ENCODE measurements at places on chromosomes 7 and 10.

DNA sequence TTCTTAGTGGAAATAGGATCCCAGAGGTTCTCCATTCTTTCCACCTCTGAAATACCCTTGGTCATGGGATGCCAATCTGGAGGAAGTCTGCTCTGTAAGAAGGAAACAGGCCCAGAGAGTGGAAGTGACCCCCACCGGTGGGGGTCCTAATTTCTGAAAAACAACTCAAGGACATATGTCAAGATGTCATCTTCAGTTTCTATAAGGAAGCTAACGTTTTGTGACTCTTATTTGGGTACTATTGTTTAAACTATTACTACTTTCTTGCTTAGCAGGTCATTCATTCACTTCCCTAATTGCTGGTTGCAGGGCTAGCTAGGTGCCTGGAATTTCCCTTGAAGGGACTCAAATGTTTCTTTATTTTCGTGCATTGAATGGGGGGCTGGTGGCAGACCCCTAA lies 1.9 kb upstream of the ZNF775 start:
- no peak for DNase-seq

GRCh38 chr7:71886046-71886445 lies 526.1 kb downstream of the CALN1 start:
- no peak for DNase-seq

- no peak for DNase-seq
Measured at GRCh38 chr10:12432402-12433189, 83.2 kb downstream of the CAMK1D start.

DNA sequence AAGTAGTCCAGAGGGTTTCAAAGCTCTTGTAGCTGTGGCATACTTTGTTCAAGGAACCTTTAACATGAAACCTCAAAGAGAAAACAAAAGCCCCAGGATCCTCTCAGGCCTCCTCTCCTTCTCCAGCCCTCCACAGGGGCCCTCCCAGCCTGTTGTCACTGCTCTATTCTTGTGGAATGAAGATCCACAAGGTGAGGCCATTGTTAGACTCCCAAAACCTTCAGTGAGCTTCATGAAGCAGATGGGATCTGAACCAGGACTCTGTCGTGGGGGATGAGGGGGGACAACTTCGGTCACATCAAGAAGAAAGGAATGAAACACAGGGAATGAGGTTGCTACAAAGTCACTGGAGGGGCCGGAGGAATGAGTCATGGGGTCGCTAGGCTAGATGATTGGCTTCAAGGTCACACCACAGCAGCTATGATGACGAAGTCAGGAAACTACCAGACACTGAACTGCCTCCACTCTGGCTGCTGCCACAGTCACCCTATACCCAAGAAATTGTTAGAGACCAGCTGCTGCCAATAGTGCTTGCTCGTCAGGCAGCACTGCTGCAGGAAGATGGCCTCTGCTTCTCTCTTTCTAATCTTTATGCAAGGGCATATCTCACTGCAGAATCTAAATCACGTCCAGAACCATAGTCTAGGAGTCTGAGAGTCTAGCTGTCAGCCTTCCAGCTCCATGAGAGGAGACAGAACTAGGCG lies 208.8 kb downstream of the HIBADH start:
- DNase-seq, result no peak

DNA sequence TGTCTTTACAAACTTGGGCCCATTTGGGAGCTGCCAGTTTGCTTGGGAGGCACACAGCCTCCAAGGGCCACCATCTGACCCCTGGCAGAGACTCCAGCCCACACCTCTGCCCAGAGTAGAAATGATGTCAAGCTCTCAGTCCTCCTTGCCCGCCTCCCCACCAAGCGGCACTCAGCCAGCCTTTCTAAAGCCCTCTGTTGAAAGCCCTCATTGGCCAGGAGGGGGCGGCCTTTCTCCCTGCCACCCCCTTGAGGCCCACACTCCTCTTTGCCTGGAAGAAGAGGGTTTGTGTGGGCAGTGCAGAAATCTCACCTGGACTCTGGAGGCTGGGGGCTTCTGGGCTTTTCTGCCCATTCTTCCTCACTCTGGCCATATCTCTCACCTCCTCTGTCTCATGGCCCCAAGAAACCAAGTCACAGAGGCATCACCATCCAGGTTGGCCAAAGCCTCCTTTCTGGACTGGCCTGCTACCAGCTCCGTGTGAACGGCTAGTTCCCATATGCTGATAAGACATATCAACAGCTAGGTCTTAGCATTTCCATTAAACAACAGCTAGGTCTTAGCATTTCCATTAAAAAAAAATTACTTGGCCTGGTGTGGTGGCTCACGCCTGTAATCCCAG lies 36.1 kb downstream of the UBTD1 start:
- DNase-seq, result peak; percentile 34

DNA sequence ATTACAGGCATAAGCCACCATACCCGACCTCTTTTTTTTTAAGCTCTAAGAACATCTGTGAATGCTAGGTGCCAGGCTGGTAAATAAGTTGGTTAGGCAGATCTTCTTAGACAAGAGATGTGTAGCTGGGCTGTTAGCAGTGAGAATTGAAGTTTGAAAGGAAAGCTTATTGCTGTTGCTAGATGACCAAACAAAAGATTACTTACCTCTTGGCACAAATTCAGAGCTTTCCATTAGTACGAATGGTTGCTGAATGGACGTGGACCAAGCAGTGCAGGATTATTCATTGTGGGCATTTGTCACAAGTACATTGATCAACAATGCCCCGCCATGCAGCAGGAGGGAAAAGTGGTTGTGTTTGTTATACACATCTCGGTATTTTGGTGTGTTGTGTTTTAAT lies 131.2 kb downstream of the GFRA1 start:
- DNase-seq, result no peak

- DNase-seq, result no peak
Measured at GRCh38 chr7:85014936-85015660, 171.8 kb downstream of the SEMA3D start.

- DNase-seq, result no peak
Measured at GRCh38 chr10:26483554-26483953, 45.4 kb downstream of the APBB1IP start.

DNA sequence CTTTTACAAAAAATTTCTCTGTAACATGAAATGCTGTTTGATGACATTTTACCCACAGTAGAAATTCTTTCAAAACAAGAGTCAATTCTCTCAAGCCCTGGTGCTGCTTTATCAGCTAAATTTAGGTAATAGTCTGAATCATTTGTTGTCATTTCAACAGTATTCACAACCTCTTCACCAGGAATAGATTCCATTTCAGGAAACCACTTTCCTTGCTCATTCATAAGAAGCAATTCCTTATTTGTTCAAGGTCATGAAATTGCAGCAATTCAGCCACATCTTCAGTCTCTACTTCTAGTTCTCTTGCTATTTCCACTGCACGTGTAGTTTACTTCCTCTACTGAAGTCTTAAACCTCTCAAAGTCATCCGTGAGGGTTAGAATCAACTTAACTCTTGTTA lies 14.1 kb downstream of the STAG3 start:
- DNase-seq, result no peak

DNA sequence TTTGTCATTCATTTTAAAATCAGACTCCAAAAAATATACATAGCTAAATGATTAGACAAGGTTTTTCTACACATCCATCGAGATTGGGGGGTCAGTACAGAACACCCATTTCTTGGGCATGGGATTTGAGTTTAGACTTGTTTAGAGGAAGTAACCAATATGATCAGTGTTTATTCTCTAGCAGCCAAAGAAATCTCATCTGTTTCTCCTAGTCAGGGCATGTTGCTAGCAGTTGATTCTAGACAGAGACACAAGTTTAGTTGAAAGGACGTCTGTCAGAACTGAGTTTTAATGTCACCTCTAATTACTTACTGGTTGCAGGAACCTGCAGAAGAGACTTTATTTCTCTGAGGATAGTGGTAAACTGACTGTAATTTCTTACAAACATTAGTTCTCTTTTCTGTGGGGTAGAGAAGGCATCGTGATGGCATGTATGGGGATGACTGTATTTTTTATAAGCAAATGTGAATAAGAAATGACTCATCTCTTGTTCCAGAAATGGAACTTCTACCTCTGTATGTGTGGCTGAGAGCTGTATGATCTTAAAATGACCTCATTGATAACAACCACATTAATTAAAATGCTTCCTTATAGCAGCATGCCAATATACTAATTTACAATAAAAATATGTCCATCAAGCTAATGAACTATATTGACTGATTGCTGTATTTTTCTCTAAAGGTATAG lies 30.6 kb upstream of the RHOBTB1 start:
- no peak for DNase-seq

DNA sequence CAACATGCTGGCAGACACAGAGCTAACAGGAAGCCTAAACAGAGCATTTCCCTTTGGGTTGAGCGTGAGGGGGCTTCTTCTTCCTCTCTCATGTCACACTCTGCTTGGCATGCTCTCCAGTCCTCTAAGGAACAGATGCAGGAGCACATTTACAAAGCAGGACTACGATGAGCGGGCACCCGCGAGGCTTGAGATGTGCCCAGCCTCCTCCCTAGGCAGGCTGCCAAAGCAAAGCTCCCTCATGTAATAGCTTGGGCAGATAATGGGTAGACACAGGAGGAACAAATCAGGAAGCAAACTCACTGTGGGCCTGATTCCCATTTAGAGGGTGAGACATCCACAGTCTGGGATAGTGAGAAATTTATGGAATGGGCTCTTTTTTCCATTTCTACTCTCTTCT lies 519.1 kb downstream of the NRG3 start:
- no peak for DNase-seq

DNA sequence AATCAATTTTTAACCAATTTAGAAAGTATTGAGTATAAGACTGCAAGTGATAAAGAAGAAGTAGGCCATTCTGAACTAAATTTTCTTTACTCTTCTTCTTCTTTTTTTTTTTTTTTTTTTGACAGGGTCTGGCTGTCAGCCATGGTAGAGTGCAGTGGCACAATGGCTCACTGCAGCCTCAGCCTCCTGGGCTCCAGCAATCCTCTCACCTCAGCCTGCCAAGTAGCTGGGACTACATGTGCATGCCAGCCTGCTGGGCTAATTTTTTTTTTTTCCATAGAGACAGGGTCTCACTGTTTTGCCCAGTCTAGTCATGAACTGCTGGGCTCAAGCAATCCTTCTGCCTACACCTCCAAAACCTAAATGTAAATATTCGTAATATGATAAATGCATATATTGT lies 63.2 kb downstream of the DGKB start:
- no peak for DNase-seq

DNA sequence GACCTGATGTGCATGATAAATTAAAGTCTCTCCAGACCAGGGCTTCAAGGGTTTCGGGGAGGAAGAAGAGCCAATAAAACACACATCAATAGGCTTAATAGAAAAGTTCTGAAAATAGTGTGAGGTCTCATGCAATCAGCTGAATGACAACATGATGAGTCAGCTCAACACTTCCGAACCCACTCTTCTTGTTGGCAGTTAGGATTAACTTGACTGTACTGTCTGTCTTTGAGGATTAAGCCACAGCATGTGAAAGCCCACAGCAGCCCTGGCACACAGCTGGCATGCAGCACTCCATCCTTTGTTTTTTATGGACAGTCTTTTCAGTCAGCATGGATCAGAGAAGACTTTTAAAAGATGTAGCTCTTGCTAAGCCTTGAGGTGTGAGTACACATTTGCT lies 526.9 kb upstream of the VSTM2A start:
- no peak for DNase-seq

All from stimulated activated CD4-positive, alpha-beta T cell treated with anti-CD3 and anti-CD28 coated beads, Interleukin-15, amount 100 ng/mL, for 48 hours (primary cell).